Left renal cortex interstitium (tissue), 4 donors: ENCODE measurements at places on chromosomes 5 and 9.

DNA sequence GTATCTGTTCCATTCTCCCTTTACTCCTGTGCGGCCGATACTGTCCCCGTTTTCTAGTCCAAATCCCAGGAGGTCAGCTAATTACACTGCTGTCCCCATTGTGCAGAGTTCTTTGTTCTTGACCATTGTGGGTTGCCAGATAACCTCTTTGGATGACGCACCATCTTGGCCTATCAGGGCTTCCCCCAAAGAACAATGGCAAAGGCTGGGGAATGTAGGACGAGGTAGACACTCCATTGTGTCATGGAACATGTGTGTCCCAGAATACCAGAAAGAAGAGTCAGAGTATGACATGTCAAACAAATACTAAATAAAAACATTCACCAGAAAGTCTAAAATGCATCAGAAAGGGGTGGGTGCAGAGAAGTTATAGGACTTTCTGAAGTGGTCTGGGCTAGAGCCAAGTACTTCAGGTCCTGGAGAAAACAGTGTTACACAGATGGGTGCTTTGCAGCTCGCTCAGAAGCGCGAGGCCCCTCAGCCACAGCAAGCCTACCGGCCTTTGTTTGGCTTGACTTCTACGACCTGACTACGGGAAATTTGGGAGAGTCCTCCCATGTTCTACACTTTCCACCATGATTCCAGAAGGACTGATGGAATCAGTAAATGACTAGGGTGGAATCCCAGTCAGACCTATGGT lies 83.2 kb upstream of the SSBP2 start:
- no peak for DNase-seq

DNA sequence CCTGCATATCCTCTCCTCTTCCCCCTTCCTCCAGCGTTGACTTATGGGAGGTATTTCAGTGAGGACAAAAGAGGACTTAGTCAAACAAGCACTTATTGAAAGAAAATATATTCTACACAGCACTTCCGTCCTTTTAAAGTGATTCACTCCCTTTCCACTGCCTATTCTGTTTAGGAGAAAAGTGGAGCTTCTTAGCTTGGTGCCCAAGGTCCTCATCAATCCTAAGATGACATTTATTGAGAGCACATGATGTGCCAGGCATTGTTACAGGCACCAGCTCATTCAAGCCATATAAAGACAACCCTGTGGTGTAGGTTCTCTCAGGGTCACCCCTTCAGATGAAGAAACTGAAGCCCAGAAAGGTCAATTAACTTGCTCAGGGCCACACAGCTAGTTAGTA lies 95.9 kb downstream of the KCNIP1 start:
- DNase-seq, result no peak

- DNase-seq, result no peak
These were observed 30.5 kb downstream of the TMOD1 start for GRCh38 chr9:97531888-97532376.

- DNase-seq, result no peak
These were observed 138.6 kb downstream of the ARHGEF28 start for GRCh38 chr5:73764586-73764985.

- no peak for DNase-seq
These were observed 95.3 kb downstream of the PRRT1B start for GRCh38 chr9:131640438-131641137.

- peak; percentile 71 for DNase-seq
These were observed 1.5 kb upstream of the OLFM1 start for GRCh38 chr9:135085830-135086546.

DNA sequence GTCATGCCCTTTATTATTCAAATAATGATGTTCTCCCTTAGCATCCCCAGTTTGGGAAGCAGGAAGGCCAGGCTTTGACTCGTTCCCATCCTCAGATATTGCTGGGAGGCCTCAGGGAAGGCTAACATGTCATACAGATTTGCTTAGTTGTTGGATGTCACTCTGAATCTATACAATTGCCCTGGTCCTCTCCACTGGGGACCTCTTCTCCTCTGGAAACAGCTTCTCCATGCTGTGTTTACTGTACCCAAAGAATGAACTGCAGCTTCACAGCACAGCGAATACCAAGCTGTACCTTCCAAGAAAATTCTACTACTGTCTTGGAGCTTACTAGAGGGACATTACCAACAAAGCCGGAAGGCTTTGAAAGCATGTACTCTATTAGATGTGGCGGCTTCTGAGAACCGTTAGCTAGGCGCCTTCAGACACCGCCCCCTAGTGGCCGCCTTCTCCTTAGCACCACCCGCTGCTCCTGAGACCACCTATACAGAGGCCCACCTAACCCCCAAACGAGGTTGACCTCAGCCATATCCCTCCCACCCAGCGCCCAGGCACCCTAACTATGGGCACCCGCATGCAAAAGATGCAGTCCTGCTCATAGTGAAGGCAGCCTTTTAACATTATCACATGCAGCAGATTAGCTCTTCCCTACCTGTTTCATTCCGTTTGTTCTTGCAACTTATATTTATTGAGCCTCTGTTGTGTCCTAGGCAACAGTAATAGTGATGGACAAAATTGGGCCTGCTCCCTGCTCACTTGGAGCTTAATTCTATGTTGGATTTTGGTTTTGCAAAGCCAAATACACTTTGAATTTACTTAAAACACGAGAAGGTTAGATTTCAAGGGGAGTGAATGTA lies 34.9 kb upstream of the FOXI1 start:
- peak; percentile 22 for DNase-seq

GRCh38 chr9:27548055-27548741 lies 18.6 kb upstream of the MOB3B start:
- peak; percentile 55 for DNase-seq

DNA sequence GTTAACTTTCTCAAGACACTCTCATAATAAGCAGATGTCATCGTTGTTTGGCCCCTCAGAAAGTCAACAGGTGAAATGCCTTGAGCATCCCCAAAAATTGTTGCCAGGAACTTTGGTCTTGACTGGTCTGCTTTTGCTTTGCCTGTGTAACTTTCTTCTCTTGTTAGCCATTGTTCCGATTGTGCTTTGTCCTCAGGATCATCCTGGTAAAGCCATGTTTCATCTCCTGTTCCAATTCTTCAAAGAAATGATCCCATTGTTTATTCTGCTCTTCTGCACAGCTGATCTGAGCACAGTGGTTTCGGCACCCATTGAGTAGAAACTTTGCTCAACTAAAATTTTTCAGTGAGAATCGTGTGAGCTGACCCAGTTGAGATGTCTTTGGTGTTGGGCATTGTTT lies 8.1 kb upstream of the ZBED3 start:
- no peak for DNase-seq

- no peak for DNase-seq
These were observed 30.9 kb downstream of the CNTLN start for GRCh38 chr9:17165764-17166163.
